HCT116 (cell line): ENCODE measurements at places on chromosomes 16 and 17.

GRCh38 chr16:4260360-4260759 lies 12.5 kb downstream of the TFAP4 start:
- no peaks in the 10 kb centered on the region; the same call in 1 of the 2 replicates for H3K4me1 ChIP-seq
- H3K36me3 ChIP-seq = peaks cover 4% of the 10 kb centered on the region; the same call in 1 of the 2 replicates
- no peak overlapping the region for H3K4me3 ChIP-seq

- H3K27ac ChIP-seq = no peak overlapping the region
- no peak overlapping the region for H3K4me3 ChIP-seq
- H3K36me3 ChIP-seq = no peaks in the 10 kb centered on the region
- no peaks in the 10 kb centered on the region for H3K4me1 ChIP-seq
- no peaks in the 10 kb centered on the region for H3K27me3 ChIP-seq
These were observed 58.4 kb downstream of the PHKB start for GRCh38 chr16:47519546-47519945.

DNA sequence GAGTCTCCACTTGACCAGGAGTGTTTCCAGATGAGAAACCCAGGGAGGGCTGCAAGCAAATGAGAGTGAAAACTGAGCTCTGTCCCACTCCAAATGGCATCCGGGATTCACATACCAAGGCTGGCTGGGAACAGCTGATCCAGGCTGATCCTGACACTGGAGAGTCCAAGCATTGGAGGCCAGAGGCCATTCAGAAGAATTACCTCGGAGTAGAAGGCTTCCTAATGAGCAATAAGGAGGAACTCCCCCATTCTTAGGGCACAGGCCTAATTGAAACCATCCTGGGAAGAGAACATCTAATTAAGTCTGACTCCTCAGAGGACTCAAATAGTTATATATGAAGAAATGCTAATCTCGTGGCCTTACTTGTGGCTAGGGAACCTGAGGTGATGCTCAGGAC lies 142.8 kb downstream of the PRKCA start:
- no peaks in the 10 kb centered on the region for H3K36me3 ChIP-seq
- no peak for DNase-seq
- H3K4me1 ChIP-seq = no peaks in the 10 kb centered on the region

DNA sequence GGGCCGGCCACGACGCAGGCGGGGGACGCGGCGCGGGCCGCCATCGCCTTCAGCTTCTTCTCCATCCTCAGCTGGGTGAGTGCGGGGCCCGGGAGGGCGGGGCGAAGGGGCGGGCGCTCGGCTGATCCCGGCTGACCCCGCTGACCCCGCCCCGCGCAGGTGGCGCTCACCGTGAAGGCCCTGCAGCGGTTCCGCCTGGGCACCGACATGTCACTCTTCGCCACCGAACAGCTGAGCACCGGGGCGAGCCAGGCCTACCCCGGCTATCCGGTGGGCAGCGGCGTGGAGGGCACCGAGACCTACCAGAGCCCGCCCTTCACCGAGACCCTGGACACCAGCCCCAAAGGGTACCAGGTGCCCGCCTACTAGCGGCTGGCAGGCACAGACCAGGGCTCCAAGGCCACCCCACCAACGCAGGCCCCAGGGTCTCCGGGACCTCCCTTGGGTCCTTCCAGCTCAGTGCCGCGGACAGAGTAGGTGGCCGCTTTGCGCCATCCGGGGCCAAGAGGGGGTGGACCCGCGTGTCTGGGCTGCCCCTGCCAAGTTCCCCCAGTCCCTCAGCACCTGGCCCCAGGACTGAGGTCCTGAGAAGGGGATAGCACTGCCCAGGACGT lies 3.0 kb downstream of the SYNGR3 start:
- DNase-seq = no peak
- H3K27ac ChIP-seq = peak overlapping the region; percentile 43; the same call in 1 of the 2 replicates
- H3K36me3 ChIP-seq = peaks cover 7% of the 10 kb centered on the region; the same call in 1 of the 2 replicates
- no peaks in the 10 kb centered on the region for H3K27me3 ChIP-seq

DNA sequence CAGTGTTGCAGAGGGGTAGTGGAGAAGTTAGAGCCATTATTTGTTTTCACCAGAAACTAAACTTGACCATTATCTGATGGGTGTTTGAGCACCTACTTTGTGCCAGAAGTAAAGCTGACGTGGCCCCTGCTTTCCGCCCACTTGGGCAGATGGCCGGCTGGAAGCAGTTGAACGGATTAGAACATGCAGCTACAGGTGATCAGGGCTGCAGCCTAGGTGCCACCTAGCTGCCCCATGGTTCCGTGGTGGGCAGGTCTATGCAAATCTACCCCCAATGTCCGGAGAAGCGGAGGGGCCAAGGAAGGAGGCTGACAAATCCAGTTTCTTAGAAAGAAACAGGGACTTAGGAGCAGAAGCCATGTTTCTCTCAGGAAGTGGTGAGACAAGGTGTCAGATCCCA lies 62.7 kb downstream of the B9D1 start:
- H3K4me1 ChIP-seq = no peaks in the 10 kb centered on the region
- no peak for DNase-seq
- H3K27me3 ChIP-seq = no peaks in the 10 kb centered on the region
- H3K36me3 ChIP-seq = no peaks in the 10 kb centered on the region

DNA sequence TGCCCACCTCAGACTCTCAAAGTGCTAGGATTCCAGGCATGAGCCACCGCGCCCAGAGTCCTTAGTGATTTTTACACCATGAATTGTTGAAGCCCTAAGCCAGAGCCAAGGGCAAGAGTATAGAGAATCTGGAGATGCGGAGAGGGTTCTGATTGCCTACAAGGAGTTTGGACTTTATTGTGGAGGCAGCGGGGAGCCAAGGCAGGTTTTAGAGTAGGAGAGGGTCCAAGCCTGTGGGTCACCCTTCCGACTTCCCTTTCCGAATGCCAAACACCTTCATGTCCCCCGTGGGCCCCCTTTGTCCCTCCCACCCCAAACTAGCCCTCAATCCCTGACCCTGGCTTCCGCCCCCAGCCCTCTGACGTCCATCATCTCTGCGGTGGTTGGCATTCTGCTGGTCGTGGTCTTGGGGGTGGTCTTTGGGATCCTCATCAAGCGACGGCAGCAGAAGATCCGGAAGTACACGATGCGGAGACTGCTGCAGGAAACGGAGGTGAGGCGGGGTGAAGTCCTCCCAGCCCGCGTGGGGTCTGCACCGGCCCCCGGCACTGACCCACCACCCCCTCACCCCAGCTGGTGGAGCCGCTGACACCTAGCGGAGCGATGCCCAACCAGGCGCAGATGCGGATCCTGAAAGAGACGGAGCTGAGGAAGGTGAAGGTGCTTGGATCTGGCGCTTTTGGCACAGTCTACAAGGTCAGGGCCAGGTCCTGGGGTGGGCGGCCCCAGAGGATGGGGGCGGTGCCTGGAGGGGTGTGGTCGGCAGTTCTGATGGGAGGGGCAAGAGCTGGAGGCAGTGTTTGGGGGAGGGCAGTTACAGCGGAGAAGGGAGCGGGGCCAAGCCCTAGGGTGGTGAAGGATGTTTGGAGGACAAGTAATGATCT lies 7.1 kb downstream of the MIEN1 start:
- H3K4me1 ChIP-seq = 0 out of 2 replicates have a peak, but pooled peaks cover 3% of the 10 kb centered on the region
- no peaks in the 10 kb centered on the region for H3K27me3 ChIP-seq
- peaks cover 7% of the 10 kb centered on the region; the same call in 1 of the 2 replicates for H3K36me3 ChIP-seq
- no peak for DNase-seq
- H3K27ac ChIP-seq = no peak overlapping the region

DNA sequence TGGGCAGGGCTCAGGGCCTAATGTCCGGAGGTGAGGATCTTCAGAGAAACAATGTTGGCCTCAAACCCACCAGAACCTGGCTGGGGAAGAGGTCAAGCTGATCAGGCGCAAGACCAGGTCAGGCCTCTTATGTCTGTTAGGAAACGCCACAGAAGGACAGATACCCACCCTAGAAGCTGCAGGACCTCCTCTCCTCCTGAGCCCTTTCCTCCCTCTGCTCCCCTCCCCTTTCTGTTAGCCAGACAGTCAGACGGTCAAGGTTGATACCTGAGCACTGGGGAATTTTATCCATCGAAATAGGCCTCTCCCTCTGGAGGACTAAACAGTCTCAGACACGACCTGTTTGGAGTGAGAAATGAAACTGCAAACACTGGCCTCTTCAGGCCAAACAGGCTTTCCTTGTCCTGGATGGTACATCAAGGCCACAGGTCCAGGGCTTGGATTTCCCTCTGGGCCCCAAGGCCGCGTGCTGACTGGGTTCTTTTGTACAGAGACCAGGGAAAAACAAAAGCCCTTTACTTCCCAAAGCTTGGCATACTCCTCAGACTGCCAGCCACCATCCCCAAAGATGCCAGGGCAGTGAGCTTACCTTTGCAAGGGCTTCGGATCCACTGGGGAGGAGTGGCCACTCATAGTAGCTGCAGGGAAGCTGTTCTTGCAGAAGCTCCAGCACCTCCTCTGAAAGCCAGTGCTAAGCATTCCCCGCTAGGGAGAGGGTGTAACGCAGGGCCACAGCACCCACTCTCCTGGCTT lies 135.8 kb downstream of the CCDC182 start:
- H3K4me3 ChIP-seq = no peak overlapping the region
- no peak overlapping the region for H3K27ac ChIP-seq
- H3K4me1 ChIP-seq = peaks cover 4% of the 10 kb centered on the region; the same call in 1 of the 2 replicates
